ENCODE measurements at places on chromosomes 5 and 9.

DNA sequence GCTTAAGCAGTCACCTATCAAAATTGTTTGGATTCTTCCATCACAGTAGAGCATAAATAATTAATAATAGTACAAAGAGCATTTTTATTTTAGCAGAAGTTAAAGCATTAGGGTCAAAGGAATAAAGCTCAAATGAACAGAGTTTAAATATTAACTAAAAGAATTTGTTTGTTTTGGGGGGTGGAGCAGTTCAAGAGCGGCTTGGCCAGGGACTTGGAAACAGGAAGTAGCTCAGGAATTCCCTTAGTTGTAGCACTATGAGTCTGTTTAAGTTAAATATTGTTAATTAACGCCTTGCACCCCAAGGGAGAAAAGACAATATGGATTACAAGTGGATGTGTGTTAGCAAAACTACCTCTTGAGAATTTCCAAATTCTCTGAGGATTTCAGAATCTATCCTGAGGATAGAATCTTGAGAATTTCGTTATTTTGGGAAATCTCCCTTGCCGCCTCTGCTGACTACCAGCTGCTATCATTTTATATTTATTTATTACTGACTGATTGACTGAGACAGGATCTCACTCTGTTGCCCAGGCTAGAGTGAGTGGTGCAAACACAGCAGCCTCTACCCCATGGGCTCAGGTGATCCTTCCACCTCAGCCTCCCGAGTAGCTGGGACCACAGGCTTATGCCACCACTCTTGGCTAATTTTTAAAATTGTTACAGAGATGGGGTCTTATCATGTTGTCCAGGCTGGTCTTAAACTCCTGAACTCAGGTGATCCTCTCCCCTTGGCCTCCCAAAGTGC is 96.7 kb upstream of the CHD1 start:
- no peak for DNase-seq

GRCh38 chr5:151066920-151067319 is 13.9 kb downstream of the TNIP1 start:
- no peak for DNase-seq

GRCh38 chr9:110143950-110144545 is 63.9 kb downstream of the C9orf152 start:
- no peak for DNase-seq

- DNase-seq: no peak
Measured at GRCh38 chr5:54828151-54828550, 157.2 kb downstream of the ESM1 start.

GRCh38 chr5:18534119-18534518 is 899.9 kb downstream of the TAF11L14 start:
- no peak for DNase-seq

GRCh38 chr5:149572576-149573231 is 8.6 kb upstream of the ARHGEF37 start:
- DNase-seq: no peak

DNA sequence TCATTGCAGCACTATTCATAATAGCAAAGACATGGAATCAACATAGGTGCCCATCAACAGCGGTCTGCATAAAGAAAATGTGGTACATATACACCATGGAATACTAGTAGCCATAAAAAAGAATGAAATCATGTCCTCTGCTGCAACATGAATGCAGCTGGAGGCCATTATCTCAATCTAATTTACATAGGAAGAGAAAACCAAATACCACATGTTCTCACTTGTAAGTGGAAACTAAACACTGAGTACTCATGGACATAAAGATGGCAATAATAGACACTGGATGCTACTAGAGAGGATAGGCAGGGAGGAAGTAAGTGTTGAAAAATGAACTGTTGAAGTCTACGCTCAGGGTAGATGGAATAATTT is 203.9 kb upstream of the CDH9 start:
- no peak for DNase-seq

- DNase-seq: peak; percentile 69
Measured at GRCh38 chr5:89930591-89931392, 478.8 kb downstream of the CETN3 start.

GRCh38 chr9:31699836-31700235 is 684.6 kb upstream of the ACO1 start:
- DNase-seq: no peak

DNA sequence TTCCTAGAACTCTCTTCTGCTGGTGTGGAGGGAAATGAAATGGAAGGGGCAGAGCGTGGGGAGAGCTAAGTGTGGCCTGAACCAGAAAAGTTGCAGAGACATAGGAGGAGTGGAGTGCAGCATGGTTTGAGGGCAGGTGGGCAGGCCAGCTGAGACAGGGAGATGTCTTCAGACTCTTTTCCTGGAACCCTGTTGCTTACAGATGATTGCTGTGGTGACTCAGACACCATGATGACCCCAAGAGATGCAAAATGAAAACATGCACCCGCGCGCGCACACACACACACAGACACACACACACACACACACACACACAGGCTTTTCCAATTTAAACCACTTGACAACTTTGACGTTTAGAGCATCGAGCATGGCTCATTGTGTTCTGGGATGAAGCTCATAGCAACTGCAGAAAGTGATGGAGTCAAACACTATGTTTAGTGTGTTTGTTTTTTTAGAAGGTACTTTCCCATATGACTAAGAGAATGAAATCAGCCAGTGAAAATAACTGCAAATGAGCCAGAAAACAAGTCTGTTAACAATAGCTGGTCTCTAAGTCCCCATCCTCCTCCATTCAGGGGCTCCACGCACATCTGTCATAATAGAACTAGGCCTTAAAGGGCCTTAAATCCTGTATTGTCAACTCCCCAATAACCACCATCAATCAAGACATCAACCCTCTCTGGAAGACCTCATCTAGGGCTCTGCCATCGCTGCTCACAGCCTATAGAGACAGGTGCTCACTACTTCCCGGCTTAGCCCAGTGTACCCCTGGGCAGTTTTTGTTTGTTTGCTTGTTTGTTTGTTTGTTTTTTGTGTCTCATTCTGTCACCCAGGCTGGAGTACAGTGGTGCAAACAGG is 9.6 kb downstream of the TMOD1 start:
- no peak for DNase-seq

- DNase-seq: no peak
Measured at GRCh38 chr9:33147416-33148169, 19.5 kb downstream of the B4GALT1 start.

DNA sequence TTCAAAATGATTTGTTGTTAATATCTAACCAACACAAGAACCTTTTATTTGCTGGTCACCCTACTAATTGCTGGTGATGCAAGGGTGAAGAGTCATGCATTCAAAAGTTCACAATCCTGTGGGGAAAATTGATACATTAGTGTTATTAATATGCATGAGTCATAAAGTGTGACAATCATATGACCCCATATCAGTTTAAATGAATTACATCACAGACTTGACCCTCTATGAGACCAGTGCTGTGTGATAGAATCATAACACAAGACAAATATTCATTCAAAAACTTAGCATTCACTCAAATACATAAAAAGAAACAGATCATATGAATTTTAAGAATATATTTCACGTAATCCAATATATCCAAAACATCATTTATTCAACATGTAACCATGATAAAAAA is 304.6 kb upstream of the CDH12 start:
- DNase-seq: no peak

DNA sequence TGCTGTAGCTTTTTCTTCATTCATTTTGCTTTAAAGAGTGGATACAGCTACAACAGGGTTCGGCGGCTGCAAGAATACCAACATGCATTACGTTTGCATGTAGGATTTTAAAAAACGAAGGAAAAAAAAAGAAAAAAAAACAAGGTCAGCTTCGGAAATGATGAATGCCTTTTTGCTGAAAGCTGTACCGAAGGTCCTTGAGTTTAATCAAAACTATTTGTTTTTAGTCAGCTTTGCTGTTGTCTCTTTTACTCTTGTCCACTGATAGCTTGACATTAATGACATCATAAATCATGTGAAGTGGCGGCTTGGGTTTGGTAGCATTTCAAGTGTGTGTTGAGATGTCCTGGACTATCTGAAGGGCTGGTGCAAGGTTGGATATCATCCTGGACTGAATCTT is 779.1 kb downstream of the NR2F1-AS1 start:
- DNase-seq: no peak

DNA sequence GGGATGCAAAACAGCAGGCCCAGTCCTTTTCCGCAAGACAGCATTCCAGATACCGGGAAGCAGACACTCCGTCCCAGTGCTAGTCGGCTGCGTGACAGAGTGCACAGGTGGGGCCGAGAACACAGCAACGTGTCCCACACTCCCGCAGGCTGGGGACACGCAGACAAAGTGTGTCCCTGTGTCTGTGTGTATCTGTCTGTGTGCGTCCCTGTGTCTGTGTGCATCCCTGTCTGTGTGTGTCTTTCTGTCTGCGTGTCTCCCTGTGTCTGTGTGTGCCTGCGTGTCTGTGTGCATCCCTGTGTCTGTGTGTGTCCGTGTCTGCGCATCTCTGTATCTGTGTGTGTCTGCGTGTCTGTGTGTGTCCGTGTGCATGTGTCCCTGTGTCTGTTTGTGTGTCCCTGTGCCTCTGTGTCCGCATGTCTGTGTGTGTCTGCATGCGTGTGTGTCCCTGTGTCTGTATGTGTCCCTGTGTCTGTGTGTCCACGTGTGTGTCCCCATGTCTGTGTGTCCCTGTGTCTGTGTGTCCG is 137.0 kb downstream of the MRPL36 start:
- DNase-seq: no peak

- DNase-seq: no peak
Measured at GRCh38 chr9:88587182-88587581, 52.2 kb downstream of the NXNL2 start.

DNA sequence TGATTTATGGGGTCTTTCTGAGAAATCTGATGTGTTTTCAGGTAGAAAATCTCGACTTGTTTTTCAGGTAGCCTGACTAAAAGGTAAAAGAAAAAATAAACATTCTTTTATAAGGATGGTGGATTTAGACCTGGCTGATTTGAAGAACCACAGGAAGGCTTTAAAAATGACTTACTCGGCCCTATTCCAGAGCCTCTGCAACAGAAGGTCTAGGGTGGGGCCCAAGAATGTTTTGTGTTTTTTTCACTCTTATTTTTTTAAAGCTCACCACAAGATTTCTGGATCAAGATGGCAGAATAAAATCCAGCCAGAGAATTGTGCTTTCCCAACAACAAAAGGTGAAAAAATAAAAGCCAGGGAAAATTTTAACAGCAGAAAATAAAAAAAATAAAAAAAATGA is 59.1 kb downstream of the FNBP1 start:
- no peak for DNase-seq
